NCI-H2171 (cell line): ENCODE measurements at places on chromosomes 5 and 9.

DNA sequence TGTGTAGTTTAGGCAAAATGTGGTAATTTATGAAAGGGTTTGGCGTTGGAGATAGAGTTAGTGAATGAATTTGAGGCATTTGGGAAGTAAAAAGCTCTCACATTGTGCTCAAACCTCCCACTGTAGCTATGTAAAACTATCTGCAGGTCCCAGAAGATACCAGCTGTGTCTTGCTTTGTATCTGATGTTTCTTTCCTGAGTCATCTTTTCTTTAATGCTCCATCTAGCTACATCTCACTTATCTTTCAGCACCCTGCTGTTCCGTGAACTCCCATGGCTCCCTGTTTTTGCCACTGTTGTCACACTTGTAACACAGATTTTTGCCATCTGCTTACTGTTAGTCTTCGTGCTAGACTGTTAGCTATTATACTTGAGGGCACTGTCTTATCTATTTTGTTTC, 253.1 kb downstream of the NPR3 start:
- no peak for DNase-seq

DNA sequence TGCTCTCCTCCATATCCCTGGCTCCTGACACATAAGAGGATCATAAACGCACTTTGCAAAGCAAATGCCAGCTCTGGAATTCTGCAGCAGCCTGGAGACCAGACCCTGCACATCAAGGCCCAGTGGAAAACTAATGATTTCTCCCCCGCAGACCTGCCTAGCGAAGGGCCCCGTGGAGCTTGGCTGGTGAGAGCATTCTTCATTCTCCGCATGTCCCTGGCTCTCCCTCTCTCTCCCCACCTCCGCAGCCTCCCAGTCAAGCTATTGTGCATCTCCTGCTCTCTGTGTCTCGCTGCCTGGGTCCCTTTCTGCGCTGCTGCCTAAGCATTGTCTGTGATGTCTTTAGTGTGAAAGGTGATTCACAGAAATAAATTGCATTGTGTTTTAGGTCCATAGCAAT, 46.7 kb downstream of the GRIA1 start:
- DNase-seq, result no peak

DNA sequence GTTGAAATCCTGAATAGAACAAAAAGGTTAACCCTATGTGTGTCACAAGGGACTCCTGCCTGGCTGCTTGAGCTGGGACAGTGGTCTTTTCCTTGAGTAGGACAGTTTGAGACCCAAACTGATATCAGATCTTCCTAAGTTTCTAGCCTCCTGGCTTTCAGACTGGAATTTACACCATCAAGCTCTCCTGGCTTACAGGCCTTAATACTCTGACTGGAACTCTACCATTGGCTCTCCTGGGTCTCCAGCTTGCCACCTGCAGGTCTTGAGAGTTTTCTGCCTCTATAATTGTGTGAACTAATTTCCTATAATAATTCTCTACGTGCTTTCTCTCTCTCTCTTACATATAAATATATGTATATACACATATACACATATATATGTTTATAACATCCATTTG, 112.5 kb downstream of the PRR16 start:
- DNase-seq, result no peak

DNA sequence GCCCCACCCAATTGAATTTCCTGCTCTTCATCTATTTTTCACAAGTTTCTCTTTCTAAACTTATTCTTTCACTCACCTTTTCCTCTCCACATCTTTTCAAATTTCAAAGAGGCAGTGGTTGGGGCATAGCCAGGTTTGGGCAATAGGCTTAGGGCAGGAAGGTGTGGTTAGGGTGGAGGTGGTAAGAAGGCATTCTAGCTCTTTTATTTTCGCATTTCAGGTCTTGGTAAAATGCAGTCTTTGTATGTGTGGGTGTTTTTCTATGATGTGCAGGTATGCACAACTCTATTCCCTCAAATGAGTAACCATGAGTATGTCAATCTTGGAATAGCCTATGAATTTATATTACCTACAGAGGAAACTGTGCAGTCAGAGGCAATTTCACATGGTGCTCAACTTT, 129.8 kb upstream of the IFNE start:
- DNase-seq, result no peak

- no peak for DNase-seq
These were observed 88.6 kb downstream of the LMX1B start for GRCh38 chr9:126702151-126703001.

DNA sequence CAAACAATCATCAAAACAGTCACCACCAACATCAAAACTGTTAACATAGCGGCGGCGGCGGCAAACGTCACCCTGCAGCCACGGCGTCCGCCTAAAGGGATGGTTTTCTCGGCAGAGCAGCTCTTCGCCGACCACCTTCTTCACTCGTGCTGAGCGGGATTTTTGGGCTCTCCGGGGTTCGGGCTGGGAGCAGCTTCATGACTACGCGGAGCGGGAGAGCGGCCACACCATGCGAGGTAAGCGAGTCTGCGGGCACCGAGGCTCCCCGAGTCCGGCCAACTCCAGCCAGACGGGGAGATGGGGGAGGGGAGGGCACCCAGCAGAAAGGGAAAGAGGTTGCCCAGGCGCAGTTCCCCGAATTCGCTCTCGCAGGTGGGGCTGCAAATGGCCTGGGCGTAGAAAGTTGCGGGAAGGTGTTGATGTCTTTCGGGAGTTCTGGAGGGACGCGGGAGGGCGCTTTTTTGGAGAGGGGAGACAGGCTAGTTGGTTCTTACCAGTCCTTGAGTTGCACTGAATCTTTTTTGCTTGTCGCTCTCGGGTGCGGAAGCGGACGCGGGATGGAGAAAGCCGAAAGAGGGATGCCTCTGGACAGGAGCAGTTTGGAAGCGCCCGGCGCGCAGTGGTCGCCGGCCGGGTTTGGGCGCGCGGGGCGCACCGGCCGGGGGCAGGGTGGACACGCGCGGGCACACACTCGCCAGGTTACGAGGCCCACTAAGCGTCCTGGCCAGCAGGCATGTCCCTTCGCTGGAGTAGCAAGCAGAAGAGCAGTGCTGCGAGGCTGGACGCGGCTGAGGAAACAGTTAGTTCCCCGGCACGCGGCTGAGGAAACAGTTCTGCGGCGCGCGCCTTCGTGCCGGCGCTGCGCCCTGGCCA, 849 bp downstream of the RORB start:
- no peak for DNase-seq

- DNase-seq, result no peak
These were observed 9.9 kb downstream of the ZBED3 start for GRCh38 chr5:77076961-77077828.

GRCh38 chr9:18776836-18777820, 255.9 kb downstream of the SAXO1 start:
- no peak for DNase-seq

DNA sequence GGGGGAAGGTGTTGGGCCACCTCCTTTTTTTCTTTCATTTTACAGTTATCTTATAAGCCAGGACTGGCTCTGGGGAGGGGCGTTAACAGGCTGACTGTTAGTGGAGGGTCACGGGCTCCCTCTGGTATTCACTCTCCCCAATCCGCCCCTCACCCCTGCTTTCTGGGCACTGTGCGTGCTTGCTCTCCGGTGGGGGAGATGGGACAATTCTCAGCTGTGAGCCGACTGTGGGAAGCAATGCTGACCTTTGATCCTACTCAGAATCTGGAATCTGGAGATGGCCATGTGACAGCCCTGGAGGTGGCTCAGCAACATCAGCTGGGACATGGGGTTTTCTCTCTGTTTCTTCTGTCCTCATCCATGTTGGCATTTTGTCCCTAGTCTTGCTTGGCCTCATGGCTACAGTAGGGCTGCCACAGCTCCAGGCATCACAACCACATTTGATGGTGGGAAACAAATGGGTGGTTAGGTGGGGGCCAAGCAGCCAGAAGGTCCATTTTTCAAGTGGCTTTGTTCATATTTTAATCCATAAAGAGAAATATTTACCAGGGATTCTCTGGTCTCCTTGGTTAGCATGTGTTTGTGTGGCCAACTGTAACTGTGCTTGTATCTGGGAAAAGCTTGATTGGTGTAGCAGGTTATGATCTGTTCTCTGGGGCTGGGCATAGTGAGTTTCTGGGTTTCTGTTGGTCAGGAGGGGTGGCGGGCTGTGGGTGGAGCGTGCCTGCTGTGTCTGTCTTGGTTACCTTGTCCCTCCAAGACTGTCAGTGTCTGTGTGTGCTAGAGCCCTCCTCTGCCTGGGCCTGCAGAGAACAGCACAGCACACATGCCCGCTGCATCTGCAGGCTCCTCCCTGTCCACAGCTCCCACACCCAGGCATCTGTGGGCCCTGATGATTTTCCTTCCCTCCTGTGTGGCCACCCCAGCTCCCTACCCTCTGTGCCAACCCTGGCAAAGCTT, 12.4 kb downstream of the WNK2 start:
- DNase-seq, result no peak

DNA sequence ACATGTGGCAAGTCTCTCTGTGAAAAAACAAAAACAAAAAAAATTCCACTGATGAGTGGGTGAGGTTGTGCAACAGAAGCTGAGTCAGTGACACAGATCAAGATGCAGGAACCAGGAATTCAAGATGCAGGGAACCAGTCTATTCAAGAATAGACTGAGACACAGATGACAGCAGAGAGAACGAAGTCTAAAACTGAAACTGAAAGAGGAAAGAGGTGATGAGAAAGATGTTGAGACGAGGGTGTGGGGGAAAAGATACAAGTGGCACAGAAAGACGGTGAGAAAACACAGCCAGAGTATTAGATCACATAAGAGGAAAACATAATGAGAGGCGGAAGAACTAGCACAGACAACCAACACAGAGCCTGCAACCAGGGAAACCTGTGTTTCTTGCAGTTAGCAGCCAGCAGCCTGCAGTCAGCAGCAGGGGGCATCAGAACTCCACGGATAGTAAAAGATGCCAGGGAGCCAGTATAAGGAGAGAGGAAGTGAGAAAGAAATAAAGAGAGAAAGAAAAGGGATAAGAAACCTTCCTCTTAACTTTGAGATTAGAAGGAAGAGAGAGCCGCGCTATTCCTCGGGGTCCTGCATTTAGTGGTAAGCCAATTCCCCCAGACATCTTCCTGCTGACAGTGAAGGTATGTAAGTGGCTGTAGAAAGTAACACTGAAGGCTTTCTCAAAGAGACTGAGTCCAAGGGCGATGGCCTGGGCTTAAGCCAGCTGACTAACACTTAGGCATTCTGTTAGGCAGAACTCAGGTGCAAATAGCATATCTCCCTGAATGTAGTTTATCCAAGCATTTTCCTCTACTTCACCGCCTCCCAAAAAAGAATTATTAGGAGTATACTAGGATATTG, 79.0 kb downstream of the TLR4 start:
- DNase-seq, result peak; percentile 68
